Natural killer cell treated with Interleukin-12 subunit alpha and Interleukin-12 subunit beta and Interleukin-15 and Interleukin-18, amount 100 ng/mL, for 72 hours (primary cell): ENCODE measurements at places on chromosomes 3 and 15.

GRCh38 chr3:143433787-143434378 is 314.3 kb downstream of the CHST2 start:
- DNase-seq: no peak

GRCh38 chr3:72520690-72521308 is 327.4 kb downstream of the SHQ1 start:
- no peak for DNase-seq

GRCh38 chr15:65008983-65009382 is 19.3 kb upstream of the SPG21 start:
- no peak for DNase-seq

- no peak for DNase-seq
Observed at GRCh38 chr3:60703956-60704736, 547.1 kb downstream of the FHIT start.

GRCh38 chr15:99098991-99099390 is 5.9 kb upstream of the SYNM start:
- DNase-seq: no peak

DNA sequence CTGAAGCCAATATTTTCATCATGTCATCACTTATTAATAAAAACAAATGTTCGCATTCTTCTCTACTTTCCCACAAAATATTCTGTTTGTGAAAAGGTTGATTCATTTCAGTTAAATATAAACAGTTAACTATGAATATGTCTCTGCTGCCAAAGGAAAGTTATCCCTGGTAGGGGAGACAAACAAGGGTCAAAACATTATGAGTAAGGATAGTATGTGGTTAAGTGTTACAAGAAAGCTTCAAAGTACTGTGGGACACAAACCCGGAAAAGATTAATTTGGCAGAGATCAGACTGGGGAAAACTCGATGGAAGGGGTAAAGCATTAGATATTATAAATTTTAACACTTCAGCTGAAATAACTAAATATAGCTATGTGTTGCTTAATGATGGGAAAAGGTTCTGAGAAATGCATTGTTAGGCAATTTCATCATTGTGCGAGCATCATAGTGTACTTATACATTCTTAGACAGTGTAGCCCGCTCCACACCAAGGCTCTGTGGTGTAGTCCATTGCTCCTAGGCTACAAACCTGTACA is 436.5 kb upstream of the TBL1XR1 start:
- DNase-seq: no peak

DNA sequence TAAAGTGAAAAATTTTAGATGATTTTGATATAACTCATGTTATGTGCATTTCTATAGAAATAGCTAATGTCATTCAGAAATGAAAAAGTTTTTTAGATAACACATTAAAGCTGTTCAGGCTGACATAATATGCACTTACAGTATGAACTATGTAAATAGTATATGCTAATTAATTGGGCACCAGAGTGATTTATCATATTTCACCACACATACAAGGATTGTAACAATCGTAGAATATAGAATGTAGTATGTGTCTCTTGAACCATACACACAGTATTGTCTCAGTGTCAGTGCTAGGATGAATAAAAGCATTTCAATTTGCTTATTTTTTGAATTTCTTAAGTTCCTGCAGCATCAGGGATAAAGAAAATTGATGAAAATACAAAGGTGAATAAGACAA is 710.0 kb downstream of the OTOL1 start:
- no peak for DNase-seq

- DNase-seq: no peak
Observed at GRCh38 chr3:72606005-72606800, 242.0 kb downstream of the SHQ1 start.

GRCh38 chr3:159904455-159904854 is 84.2 kb upstream of the IL12A start:
- DNase-seq: no peak

DNA sequence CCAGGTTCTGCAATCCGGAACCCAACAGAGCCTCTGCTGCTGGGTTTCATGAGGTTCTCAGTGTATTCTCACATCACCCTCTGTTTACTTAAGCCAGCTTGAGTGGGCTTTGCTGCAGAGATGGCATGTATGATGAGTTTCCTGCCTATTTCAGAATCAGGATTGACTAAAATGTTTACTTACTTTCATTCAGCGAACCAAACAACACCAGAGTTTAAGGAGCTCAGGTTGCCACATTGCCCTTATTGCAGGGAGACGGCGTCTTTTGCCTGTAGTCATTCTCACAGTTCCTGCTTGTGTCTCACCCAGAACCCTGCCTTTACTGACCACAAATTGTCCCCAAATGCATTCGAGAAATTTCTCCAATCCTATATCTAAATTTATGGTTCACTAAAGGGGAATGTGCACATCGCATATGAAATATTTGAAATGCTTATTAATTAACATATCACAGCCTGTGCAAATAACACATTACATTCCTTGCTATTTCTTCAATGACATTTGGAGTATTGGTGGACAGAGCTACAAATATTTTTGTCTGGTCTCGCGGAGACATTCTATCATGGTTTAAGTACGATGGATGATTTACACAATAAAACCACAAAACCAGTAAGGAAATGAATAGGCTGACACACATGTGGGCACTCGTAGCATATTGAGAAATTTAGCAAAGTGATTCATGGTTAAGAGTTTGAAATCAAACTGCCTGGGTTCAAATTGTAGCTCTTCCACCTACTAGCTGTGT is 377.2 kb upstream of the CFAP20DC start:
- peak; percentile 69 for DNase-seq

GRCh38 chr3:14397531-14397930 is 4.9 kb upstream of the SLC6A6 start:
- DNase-seq: no peak

GRCh38 chr3:44969828-44970179 is 6.2 kb downstream of the ZDHHC3 start:
- DNase-seq: no peak

- no peak for DNase-seq
Observed at GRCh38 chr3:132220986-132221385, 96.2 kb upstream of the ACP3 start.

- DNase-seq: no peak
Observed at GRCh38 chr3:134879990-134880389, 84.9 kb downstream of the EPHB1 start.

DNA sequence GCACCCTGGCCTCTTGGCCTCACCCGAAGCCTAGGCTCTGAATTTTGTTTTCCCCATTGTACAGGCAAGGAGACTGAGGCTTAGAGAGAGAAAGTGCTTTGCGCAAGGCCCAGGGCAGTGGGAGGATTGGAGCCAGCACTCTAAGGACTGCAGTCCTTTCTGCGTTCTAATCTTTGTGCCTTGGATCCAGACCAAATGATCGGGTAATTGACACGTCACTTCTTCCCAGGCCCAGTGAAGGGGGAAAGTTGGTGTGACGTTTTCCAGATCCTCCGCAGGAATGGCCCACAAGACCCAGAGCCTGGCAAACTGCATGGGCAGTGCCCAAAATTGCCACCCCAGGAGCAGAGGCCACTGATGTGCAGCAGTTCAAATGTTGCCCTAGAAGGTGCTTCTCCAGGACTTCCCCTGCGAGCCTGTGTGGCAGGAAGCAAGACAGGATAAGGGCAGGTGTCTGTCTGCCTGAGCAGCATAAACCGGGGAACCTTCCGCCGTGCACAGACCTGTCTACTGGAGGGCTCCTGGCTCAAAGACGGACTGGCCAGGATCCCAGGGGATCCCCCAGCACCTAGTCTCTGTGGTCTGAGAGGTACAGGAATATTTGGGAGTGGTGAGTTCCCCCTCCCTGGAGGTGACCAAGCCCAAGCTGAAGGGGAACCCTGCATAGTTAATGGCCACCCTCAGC is 194.5 kb upstream of the TLE3 start:
- DNase-seq: no peak

DNA sequence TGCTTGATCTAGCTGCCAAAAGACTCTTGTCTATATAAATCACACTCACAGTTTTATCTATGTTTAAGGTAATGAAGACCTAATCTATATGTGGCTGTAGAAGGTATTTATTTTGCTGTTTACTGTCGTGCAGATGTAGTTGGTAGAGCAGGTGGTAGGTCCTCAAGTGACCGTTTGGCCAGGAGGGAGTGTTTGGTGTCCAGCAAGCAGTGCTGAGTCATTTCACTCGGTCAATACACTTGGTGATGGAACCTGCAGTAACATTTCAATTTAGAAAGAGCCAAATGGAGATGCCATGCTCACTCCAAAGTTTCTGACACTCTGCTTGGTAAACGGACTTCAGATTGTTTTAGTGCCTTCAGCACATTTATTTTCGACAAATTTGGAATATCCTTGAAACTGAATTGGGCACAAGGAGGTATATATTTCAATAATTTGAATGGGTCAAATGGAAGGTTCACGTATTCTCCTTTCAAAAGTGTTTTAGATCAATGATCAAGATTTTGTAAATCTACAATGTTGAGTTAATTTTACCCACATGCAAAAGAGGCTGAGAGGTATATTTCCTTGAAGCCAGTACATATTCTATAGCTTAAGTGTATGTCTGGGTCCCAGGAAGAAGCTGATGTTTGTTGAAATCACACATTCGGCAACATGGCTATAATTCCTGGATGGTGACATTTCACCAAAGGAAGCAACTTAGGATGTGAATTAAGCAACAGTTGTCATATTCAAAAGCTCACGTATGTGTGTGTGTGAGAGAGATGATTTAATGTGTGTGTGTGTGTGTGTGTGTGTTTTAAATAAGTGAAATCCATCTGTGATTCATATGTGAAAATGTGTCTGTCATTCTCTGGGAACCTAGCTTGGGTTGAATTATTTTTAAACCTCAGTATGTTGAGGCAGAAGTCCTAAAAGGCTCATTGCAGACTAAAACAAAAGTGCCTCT is 7.7 kb upstream of the CX3CR1 start:
- no peak for DNase-seq

DNA sequence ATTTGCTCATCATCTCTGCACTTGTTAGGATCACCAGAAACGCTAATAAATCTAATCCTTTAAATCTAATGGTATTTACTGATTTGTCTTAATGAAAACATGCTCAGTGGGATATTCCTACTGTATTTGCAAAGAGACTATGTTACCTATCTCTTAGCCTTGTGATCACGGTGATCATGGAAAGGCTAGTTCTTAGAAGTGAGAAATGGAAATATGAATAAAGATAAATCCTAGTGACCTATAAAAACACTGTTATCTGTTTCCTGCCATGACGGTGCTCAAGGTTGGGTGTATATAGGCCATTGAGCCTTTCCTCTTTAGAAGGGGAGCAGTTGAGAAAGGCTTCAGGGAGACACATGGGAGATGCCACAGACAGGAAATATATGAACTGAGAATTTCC is 116.3 kb downstream of the THRB start:
- no peak for DNase-seq

GRCh38 chr15:78107471-78107870 is 15.1 kb downstream of the SH2D7 start:
- DNase-seq: no peak

GRCh38 chr3:114446600-114446999 is 152.8 kb downstream of the TIGIT start:
- DNase-seq: no peak

DNA sequence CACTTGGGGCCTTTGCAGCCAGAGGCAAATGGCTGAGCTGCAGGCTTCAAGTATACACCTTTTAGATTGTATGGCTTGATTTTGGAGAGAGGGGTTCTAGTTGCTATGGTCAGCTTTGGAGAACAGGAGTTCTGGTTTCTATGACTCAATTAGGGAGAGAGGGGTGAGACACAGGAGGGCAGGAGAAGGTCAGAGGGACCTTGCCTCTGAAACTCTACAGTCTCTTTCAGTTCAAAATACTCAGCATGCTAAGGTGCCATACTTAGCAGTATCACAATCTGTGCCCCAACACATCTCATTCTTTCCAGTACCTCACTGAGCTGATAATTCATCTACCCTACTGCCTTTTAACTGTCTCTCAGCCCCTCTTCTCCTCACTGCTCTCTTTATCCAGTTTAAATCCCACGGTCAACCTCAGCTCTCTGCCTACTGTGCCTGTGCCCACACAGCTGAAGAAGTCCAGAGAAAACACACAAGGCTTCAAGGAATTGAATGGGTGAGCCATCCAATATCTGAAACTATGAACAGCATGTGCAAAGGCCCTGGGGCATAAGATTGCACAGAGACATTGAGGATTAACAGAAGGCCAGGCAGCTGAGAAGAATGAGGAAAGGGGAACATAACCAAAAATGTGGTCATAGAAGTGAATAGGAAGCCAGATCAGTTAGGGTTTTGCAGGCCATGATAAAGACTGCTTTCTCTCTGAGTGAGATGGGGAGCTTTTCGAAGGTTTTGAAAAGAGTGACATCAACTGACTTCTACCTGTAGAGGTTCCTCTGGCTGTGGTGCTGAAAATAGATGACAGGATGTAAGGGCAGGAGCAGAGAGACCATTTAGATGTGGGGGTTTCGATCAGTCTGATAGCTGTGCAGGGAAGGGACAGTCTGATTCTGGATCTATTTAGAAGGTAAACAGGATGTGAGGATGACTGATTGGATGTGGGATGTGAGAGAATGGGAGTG is 54.5 kb upstream of the C3orf80 start:
- no peak for DNase-seq

DNA sequence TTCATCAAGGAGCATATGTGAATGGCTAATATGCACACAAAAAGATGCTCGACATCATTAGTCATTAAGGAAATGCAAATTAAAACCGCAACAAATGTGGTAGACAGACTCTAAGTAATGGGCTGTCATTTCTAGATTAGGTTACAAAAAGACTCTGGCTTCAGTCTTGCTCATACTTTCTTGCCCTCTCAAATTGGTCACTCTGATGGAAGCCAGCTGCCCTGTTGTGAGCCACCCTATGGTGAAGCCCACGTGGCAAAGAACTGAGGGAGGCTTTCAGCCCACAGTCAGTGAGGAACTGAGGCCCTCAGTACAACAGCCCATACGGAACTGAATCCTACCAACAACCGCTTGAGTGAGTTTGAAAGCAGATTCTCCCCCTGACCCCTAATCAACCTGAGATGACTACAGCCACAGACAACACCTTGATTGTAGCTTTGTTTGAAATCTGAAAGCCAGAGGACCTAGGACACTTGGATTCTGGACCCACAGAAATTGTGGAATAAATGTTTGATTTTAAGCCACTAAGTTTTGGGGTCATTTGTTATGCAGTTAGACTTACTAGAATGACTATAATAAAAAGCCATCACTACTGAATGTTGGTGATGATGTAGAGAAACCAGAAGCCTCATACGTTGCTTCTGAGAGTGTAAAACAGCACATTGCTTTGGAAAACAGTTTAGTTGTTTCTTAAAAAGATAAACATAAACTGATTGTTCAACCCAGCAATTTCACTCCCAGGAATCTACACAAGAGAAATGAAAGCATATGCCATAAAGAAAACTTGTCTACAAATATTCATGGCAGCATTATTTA is 45.7 kb downstream of the EHHADH start:
- no peak for DNase-seq

DNA sequence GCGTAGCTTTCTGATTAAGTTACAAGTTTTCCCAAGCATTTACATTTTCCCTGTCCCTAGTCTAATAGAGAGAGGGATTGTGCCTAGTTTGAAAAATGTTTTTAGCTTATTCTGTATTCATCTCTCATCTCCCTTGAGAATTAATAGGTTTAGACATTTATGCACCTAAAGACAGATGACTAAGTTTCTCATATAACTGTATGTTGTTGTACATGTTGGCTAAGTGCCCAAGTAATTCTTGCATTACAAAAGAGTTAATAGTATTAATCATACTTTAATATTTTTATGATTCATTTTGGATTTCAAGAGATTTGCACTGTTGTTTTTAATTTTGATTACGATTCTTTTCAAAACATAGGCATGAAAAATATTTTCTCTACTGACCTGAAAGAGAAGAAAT is 109.0 kb upstream of the TBL1XR1 start:
- no peak for DNase-seq

- no peak for DNase-seq
Observed at GRCh38 chr3:128874481-128875180, 4.8 kb upstream of the ACAD9 start.
